ENCODE measurements at places on chromosomes 1 and 21. TPM values are rescaled to one million over a fixed set of nuclear protein-coding genes. Genes with fewer than 3 reads are reported as not detected.
A peak's percentile ranks its signal among the peaks of the same experiment; 100 is the strongest.

- DNase-seq, result no peak
Measured at GRCh38 chr1:218459450-218459849, 114.3 kb downstream of the TGFB2 start.

DNA sequence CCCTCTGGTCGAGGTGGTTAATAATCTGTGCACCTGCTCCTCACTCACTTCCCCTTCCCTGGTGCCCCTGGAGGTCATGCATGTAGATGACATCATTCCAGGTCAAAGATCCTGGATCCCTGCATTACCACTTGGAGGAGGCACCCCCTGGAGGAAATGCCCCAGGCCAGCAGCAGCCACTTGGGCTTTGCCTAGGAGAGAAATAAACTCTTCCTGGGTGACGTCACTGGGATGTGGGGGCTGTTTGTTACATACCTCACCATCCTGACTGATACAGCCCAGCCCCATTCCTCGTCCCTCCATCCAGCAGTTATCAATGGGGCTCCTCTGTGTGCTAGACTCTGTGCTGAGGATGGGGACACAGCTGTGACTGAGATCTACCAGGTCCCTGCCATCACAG lies 433.6 kb downstream of the PTPRU start:
- DNase-seq, result no peak

DNA sequence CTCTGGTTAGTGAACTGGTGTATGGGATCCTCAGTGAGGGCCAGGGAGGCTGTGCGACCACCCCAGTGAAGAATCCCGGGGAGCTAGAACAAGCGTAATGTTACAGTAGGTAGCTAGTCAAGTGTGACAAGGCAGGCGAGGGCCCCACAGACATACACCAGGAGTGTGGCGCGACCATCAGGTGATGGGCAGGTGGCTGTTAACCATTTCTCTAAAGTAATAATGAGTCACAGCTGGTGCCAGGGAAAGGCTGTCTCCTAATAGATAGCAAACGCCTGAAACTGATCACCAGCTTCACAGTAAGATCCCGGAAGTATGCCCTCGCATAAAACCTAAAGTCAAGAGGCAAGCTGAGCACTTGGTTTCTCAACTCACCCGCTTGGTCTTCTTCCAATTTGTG lies 40.5 kb upstream of the TARBP1 start:
- DNase-seq, result no peak

DNA sequence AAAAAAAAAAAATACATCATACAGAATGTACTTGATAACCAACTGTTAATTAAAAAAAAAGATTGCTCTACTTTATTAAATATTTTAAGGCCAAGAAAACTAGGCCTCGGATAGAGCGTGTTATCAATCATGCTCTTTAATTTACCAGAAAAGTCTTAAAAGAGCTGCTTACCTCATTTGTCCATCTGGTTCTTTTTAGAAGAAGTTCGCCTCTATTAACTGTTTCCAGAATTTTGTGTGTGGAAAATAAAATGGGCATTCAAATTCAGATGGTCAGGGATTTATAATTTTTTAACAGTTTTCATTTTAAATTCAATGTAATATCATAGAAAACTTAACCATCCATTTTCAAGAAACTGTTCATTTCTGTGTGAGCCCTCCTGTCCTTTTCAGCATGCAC lies 53.8 kb downstream of the KCNK1 start:
- DNase-seq, result no peak

DNA sequence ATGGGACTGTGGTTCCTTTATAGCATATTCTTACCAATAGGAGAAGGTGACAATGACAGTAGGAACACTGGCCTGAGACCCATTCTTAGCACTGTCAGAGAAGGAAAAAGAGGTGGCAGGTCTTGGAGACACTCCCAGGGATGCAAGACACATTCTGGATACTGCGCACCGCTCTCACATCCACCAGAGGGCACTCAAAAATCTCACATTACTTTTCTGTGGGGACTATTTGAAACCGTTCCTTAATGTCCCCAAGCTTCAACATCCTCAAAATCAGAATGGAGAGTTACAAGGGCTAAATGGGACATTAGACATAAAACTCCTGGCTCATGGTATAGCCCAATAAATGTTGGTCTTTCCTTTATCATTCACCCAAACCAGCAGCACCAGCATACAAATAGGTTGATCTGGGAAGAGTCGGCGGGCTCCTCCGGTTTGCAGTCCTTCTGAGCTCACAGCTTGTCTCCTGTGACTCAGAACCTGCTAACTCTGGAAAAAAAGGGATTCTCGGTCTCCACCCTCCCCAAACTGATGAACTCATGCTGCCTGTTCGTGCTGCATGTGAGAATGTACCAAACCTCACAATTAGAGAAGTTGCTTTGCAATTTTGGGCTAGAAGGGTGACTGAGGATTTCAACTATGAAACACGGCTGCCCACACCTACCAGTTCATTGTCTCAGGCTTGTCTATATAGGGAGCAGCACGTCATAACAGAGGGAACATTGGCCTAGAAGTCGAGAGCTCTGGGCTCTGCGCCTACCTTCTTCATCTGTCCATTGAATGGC lies 40.2 kb downstream of the IL12RB2 start:
- DNase-seq, result peak; percentile 36

ZNF695 gene
- 2.4 TPM for total RNA-seq

GRCh38 chr1:248805876-248806275 lies 19.8 kb downstream of the SH3BP5L start:
- DNase-seq, result no peak

RXRG gene
- total RNA-seq, result not detected

GRCh38 chr1:14848203-14848602 lies 249.7 kb downstream of the KAZN start:
- no peak for DNase-seq

GRCh38 chr1:22236900-22237299 lies 94.0 kb upstream of the WNT4 start:
- no peak for DNase-seq

RAVER2 gene
- 1.8 TPM for total RNA-seq

DNA sequence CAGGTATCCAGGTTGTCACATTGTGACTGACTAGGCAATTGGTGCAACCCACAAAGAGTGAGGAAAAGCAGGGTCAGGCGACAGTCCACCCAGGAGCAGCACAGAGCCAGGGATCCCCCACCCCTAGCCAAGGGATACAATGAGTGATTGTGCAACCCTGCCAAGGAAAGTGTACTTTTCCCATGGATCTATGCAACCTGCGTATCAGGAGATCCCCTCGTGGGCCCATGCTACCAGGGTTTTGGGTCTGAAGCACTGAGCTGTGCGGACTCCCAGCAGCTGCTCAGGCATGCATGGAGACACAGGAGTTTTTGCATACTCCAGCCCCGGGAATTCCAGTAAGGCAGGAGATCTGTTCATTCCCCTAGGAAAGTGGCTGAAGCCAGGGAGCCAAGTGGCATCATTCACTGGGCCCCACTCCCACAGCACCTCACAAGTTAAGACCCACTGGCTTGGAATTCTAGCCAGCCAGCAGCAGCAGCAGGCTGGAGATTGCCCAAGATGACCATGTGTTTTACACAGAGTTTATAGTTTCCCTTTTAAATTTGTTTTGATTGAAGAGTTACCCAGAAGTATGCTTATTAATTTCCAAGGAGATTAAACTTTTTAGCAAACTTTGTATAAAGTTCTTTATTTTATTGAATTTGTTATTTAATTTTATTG lies 136.0 kb downstream of the LTN1 start:
- no peak for DNase-seq

DNA sequence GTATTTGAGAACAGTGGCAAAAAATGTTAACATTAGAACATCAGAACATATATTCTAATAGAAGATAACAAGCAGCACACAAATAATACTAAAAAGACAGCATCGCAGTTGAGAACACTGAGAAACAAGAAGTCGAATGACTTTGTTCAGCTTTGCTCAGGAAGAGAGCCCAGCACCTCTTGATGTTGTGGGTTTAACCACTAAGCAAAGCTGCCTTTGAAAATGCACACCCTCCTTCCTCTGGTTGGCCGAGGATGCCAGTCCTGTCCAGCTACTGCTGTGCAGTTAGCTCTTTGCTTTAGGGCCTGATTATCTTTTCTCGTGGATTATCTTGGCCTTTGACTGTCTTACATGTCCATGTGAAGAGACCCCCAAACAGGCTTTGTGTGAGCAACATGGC lies 60.5 kb downstream of the SPATA46 start:
- DNase-seq, result no peak

DNA sequence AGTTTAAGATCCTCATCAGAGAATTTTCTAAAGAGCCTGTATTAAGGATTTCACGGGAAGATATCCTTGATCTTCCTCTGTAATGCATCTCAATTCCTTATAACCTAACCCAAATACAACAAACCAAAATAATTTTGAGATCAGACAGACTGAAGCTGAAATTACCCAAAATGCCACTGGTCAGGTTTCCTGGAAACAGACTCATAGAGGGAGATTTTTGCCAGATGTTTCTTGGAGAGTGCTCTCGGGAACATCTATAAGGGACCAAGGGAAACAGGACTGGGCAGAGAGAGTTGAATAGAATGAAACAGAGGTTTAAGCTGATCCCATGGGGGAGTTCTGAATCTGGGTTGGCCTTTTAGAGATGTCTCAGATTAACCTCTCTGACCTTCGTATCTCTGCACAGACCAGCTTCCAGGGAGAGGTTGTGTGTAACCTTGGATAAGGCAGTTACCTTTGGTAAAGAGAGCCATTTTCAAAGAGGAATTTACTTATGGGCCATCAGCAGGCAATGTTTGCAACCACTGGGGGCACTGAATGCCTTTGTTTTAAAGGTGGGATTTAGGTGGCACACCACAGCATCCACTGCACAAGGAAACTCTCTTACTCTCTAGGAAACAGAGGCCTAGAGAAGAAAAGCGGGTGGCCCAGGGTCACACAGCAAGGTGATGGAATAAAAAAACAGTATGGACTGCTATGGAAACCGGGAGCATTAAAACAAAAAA lies 130.8 kb upstream of the SGIP1 start:
- DNase-seq, result no peak

DNA sequence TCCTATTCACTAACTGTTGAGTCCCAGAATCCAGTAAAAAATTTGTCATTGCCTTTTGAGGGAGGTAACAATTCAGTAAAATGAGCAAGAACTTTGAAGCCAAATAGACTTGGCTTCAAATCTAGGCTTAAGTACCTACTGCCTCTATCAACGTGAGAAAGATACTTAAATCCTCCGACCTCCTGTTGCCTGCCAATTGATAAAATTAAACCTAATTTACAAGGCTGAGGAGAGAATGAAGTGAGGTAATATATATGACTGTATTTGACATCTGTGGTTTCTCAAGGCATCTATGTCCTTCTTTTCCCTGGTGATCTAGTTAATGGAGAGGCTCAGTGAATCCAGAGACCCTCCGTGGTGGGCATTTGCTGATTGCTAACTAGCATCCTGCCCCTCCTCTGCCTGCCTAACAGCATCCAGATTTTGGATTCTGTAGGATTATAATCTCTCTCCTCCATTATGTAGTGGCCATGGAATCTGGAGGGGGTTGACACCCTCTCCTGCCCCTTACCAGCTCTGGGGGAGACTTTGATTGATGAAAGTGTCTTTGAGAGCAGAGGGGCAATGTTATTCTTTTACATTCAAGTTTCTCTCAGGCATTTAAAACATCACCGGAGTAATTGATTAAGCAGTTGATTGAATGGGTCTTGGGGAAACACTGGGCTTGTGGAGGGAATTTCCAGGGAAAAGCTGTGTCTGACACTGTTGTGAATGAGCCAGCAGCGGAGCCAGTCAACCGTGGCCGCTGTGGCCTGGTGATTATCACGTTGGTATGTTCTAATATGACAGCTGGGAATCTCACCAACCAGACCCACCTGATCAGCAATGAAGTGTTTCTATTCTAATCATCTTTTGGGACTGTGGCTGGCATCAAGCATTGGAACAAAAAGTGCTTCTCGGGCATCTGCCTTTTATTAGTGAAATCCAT lies 140.7 kb upstream of the FAM78B start:
- DNase-seq, result no peak

DCLRE1B gene
- total RNA-seq, result 8.1 TPM

FCAMR gene
- total RNA-seq, result not detected

DNA sequence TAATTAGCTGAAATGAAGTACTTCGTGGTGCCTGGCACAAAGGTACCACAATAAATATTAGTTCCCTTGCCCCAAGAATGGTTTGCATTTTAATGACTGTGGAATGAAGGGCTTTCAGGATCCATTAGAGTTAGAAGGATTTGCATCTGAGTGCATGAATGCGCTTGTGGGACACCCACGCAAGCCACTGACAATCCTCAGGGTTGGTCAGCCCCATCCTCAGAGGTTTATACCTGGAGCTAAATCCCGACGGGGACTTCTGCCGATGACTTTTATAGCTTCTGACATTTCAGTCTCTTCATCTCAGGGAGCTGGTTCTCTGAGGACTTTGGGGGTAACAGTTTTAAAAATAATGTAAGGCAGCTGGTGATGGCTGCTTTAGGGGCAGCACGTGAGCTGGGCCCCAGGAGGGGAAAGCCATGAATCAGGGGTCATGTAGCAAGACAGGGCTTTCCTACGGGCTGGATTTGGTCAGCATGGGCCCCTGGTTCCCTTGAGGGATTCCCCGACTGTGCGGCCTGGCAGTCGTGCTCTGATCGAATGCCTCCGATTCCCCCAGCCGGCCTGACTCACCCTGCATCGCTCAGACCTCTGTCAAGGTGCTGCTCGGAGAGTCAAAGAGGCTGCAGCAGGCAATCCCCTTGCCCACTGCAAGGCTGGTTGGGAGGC lies 20.8 kb upstream of the IL10 start:
- no peak for DNase-seq

- peak; percentile 14 for DNase-seq
Measured at GRCh38 chr1:16189921-16190621, 22.4 kb downstream of the ARHGEF19 start.

GRCh38 chr21:38524168-38525153 lies 26.2 kb upstream of the ERG start:
- no peak for DNase-seq

- no peak for DNase-seq
Measured at GRCh38 chr1:57748719-57749118, 324.9 kb upstream of the DAB1 start.

GRCh38 chr1:237613984-237614383 lies 276.7 kb downstream of the ZP4 start:
- no peak for DNase-seq

DNA sequence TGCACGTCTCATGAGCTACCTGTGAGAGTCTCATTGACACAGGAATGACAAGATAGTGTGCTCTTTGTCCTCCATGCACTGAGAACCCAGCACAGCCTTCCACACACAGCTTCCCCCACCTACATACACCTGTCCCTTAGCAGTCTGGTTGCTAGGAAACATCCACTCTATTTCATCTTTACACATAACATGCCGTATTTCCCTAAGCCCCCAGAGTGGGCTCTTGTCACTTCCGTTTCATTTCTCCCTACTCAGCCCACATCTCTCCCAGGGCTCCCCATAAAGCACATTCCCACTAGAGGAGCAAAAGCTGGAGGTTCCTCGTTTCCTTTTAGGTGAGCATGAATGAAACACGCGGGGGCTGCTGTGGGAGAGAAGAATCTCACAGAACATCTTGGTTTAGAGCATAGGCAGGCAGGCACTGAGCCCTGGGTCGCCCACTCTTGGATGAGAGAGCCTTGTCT lies 137.1 kb downstream of the ETS2 start:
- no peak for DNase-seq

LCK gene
- total RNA-seq, result not detected

KIF21B gene
- total RNA-seq, result not detected

- peak; percentile 69 for DNase-seq
Measured at GRCh38 chr1:42937141-42937696, 21.4 kb downstream of the SLC2A1 start.

CASP9 gene
- 7.2 TPM for total RNA-seq

ANKRD65 gene
- not detected for total RNA-seq
